Left lung (tissue), 14 donors: ENCODE measurements at places on chromosomes 2 and 18. TPM values are rescaled to one million over a fixed set of nuclear protein-coding genes. Genes with fewer than 3 reads are reported as not detected.

The DSG1 gene
- not detected for total RNA-seq

The CARF gene
- total RNA-seq: 5.9 TPM

DNA sequence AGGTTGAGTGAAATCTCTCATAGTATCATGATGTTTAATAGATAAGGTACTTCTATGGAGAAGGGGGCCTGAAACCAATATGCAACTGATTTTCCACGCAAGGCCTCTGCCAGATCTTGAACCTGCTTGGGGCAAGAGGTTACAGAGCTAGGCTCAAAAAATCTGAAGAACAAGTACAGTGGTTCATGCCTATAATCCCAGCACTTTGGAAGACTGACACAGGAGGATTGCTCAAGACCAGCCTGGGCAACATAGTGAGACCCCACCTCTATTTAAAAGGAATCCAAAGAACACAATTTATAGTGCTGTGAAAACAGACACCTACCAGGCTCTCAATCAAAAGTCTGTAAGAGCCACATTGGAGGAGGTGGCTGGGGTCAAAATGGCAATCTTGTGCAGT lies 28.6 kb downstream of the HADHA start:
- no peak for DNase-seq

- DNase-seq: no peak
Measured at GRCh38 chr2:217193431-217194340, 333.8 kb upstream of the TNP1 start.

DNA sequence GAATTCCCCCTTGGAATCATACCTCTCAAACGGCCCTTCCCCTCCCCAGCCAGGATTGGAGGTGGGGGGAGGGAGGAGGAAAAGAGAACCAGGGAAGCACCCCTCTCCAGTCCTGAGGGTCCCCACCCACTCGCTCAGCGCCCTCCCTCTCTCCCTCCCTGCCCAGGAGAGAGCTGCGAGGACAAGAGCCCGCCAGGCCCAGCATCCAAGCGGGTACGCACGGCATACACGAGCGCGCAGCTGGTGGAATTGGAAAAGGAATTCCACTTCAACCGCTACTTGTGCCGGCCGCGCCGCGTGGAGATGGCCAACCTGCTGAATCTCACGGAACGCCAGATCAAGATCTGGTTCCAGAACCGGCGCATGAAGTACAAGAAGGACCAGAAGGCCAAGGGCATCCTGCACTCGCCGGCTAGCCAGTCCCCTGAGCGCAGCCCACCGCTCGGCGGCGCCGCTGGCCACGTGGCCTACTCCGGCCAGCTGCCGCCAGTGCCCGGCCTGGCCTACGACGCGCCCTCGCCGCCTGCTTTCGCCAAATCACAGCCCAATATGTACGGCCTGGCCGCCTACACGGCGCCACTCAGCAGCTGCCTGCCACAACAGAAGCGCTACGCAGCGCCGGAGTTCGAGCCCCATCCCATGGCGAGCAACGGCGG lies 14.4 kb downstream of the HOXD3 start:
- DNase-seq: peak; percentile 75

The AGXT gene
- total RNA-seq: not detected

DNA sequence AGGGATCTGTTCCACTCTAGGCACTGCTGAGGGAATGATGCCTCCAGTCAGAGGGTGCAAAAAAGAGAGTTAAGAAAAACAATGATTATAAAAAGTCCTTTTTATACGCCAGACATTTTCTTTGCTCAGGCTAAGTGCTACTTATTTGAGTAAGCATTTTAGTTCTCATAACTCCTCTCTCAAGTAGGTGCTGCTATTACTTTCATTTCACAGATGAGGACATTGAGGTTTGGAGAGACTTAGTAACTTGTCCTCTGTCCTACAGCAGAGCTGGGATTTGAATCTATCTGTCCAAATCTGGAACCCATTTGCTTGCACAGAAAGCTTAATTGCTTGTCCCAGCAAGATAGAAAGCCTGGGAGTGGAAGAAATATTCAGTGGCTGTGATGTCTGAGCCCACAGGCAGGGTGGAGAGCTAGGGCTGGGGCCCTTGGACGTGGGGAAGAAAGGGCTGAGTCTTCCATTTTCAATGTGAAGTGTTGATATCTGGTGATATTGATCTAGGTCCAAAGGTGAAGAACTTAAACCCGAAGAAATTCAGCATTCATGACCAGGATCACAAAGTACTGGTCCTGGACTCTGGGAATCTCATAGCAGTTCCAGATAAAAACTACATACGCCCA lies 5.8 kb downstream of the IL37 start:
- no peak for DNase-seq

The NAT8 gene
- total RNA-seq: not detected

The FSHR gene
- total RNA-seq: not detected

GRCh38 chr2:157178874-157179273 lies 78.6 kb upstream of the GALNT5 start:
- DNase-seq: no peak

DNA sequence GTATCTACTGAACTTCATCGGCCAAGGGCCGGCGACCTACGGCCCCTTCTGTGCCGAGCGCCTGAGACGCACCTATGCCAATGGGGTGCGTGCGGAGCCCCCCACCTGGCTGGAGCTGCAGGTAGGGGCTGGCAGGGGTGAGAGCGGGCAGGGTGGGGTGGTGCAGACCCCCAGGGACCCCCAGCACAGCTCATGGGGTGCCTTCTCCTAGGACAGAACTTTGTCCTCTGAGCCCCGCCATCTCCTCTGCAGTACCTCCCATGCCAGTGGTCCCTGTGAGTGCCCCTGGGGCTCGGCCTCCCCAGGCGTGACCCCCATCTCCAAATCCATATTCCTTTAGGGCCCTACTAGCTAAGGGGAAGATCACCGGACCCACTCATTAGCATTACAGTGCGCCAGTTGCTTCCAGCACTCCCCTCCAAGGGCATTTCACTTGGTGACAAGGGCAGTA lies 23.9 kb upstream of the GPR17 start:
- DNase-seq: no peak

The MYO7B gene
- total RNA-seq: 2.4 TPM

GRCh38 chr2:231917280-231918066 lies 8.7 kb downstream of the NPPC start:
- no peak for DNase-seq

The CD8B gene
- total RNA-seq: 3.6 TPM

DNA sequence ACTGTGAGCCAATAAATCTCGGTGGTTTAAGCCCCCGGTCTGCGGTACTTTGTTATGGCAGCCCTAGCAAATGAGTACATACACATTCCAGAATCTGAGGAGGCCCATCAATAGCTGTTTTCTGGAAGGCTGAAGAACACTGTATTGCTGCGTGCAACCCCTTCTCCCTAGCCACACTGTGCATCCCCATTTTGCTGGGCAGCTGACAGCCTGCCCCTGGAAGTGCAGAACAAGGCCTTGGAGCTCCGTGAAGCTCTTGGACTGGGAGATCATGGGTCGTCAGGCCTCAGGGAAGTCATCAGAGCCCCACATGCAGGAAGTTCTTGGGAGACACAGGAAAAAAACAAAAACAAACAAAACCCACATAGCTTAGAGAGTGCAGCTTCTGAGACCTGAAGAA lies 90.6 kb upstream of the ST6GAL2 start:
- no peak for DNase-seq

- DNase-seq: no peak
Measured at GRCh38 chr18:60471652-60472051, 99.1 kb upstream of the MC4R start.

The M1AP gene
- 0.47 TPM for total RNA-seq

The ALPP gene
- total RNA-seq: 3.1 TPM

- no peak for DNase-seq
Measured at GRCh38 chr2:36477746-36478145, 120.2 kb downstream of the FEZ2 start.

DNA sequence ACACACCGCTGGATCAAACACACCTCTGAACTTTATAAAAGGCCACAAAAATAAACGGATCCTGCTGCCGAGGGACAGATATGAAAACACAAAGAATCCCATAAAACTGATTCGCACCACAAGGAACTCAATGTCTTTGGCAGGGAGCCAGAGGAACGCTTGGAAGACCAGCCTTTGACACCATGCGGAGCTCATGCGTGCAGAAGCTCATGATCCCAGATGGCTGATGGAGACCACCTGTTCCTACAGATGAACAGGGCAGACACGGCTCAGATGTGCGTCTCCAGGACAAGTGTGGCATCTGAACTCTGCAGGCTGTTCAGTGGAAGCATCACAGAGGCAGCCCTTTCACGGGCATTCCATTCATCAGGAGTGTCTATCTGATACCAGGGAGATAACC lies 24.9 kb downstream of the COPS9 start:
- DNase-seq: no peak

The MOCOS gene
- total RNA-seq: 5.5 TPM

DNA sequence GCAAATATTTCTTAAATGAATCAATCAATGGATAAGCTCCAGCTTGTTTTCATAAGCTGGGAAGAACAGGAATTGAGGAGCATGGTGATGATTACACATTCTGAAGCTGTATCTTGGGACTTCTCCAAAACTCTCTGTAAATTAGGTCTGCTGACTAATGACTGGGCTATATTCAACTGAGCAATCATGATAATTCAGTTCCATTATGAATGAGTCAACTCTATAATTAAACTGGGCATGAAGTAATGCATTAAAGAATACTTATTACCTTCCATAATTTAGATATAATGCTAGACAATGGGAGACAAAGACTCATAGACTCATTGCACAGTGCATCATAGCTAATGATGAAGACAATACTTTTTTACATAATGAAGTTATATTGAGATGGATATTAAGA lies 207.4 kb downstream of the CBLN2 start:
- DNase-seq: no peak

DNA sequence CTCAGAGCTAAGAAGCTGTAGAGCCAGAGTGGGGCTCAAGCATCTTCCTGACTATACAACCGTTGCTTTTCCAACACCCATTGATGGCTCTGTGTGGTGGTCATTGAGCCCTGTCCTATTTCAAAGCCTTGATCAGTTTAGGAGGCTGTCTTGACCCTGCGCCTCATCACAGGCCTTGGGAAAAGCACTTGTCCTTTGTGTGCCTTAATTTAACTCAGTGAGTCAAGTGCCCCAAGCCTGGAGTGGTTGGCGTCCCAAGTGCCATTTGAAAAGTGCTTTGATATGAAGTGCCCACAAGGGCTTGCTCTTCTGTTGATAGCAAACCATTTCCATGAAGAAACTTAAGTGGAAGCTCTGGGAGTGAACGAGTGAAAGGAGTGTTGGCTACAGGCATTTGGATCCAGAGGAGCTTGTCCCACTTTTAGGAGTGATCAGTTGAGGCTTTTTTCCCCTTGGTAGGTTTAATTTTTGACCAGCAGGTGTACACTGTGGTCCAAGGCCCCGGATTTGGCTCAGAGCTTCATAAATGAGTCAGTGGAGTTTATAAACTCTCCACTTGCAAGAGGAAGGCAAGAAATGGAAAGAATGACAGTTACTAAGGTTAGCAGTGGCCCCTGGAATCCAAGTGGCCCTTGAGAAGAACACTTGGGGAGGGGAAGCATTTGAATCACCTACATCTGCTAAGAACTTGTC lies 50.3 kb downstream of the ACTR2 start:
- peak; percentile 70 for DNase-seq

The LYPD1 gene
- total RNA-seq: 2.5 TPM

DNA sequence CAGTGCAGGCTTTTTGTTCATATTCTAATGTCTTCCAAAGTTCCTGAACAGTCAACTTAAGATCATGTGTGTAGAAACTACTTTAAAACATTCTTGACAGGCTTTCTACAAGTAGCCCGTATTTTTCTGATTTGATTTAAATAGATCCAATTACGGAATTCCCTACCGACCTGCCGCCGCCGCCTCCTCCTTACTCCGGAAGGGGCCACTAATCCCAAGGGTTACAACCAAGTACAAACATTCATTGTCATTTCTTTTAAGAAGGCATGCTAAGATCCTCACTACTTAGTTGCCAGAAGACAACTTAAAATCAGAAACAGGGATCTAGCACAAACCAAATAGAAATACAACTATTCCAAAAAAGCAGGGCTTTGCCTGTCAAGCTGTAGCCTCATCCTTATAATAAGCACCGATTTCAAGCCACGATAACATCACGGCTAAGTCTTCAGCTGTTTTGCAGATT lies 784 bp downstream of the WDR33 start:
- DNase-seq: no peak

GRCh38 chr2:111057721-111058120 lies 63.0 kb upstream of the BCL2L11 start:
- DNase-seq: no peak

GRCh38 chr2:103785432-103785831 lies 1023.6 kb downstream of the TMEM182 start:
- no peak for DNase-seq

The CRYBA2 gene
- not detected for total RNA-seq

- DNase-seq: peak; percentile 87
Measured at GRCh38 chr2:86017901-86018896, 87.5 kb downstream of the POLR1A start.

- no peak for DNase-seq
Measured at GRCh38 chr2:207423886-207424285, 105.9 kb upstream of the CREB1 start.
